BE2C (cell line): ENCODE measurements at places on chromosomes 5 and 9.

DNA sequence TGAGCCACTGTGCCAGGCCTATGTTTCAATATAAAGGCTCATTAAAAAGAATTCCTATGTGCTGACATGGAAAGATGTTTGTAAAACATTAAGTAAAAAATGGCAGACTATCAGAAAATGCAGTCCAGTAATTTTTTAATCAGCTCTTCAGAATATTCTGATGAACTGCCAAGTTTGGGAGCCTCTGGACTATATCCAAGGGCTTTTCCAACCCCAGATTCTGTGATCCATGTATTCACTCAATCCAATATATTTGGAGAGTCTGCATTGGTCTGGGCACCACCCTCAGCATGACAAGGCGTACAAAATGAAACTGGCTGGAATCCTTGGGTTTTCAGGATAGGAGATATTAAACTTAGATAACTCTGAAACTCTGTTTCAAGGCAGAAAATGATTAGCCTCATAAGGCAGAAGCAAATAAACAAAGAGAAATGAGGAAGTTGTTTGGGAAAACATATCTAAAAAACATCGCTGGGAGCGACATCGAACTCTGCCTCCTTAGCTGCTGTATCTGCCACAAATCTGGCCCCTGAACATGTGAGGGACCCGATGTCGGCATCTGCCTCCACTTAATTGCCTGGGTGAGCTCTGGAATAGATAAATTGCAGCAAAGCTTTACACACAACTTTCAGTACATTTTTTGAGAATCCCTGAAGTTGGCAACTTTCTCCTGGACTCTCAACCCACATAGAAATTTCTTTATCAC lies 14.4 kb downstream of the PDE6A start:
- no peak for DNase-seq

- DNase-seq: no peak
Observed at GRCh38 chr5:154276973-154277331, 86.4 kb downstream of the GALNT10 start.

DNA sequence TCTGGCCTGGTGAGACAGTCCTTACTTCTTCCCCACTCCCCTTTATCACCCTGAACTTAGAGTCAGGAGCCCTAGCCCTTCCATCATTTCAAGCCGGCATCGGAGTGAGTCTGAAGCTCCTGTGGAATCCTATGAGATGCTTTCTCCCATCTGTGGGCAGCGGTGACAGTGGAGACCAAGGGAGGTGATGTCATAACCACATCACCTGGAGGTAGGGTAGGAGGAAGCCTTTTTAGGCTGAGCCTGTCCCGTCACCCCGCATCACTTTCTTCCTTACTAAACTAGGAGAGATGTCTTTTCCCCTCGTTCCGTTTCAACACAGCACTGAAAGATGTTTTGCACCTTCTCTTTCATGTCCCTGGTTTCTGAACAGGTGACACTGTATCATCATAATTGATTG lies 124.1 kb upstream of the WWC1 start:
- DNase-seq: no peak

GRCh38 chr9:13990331-13990730 lies 323.6 kb downstream of the NFIB start:
- no peak for DNase-seq

DNA sequence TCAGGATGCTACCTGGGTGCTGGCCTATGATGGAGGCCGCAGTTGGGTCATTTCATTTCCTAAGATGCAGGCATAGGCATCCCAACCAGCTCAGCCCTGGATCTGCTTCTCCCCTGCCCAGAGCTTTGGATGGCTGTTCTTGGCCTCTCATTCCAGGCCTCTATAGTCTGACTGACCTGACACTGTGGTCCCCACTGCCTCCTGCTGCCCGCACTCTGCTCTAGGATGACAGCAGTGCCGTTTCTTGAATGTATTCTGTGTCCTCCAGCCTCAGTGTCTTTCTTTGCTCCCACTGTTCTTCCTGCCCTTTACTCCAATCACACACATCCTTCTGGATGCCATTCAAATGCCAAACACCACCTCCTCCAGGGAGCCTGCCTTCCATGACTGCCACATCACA lies 235.7 kb downstream of the HSPA4 start:
- DNase-seq: no peak

GRCh38 chr5:95069021-95069420 lies 215.9 kb downstream of the MCTP1 start:
- no peak for DNase-seq

GRCh38 chr5:127568166-127568565 lies 50.7 kb downstream of the PRRC1 start:
- no peak for DNase-seq

DNA sequence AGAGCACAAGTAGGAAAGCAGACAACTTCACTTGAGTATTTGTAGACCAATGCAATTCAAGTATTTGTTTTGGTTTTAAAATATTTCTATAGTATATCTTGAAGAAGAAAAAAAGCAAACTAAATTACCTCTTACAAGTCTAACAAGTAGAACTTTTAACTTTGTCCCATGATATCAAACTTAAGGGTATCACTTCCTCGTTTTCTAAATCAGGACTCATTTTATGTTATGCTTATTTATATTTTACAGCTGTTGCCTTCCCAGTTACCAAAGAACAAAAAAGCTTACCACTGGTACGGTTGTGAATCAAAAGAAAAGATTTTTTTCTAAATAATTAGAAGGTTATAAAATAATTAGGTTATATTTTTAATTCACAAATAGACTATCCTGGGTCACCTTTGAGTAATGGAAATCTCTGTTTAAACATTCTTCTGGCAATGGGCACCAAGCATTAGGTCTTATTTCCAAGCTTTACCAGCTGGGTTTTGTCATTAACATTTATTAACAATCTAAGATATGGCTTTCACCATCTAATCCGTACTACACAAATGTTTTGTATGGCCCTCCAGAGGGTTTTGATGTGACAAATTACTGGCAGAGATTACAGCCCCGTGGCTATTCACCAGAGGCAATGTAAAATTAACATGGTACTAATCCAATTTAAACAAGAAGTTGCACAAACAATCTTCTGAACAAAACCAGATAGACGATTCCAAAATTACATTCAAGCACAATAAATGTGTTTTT lies 63.6 kb downstream of the CEP120 start:
- DNase-seq: peak; percentile 10

DNA sequence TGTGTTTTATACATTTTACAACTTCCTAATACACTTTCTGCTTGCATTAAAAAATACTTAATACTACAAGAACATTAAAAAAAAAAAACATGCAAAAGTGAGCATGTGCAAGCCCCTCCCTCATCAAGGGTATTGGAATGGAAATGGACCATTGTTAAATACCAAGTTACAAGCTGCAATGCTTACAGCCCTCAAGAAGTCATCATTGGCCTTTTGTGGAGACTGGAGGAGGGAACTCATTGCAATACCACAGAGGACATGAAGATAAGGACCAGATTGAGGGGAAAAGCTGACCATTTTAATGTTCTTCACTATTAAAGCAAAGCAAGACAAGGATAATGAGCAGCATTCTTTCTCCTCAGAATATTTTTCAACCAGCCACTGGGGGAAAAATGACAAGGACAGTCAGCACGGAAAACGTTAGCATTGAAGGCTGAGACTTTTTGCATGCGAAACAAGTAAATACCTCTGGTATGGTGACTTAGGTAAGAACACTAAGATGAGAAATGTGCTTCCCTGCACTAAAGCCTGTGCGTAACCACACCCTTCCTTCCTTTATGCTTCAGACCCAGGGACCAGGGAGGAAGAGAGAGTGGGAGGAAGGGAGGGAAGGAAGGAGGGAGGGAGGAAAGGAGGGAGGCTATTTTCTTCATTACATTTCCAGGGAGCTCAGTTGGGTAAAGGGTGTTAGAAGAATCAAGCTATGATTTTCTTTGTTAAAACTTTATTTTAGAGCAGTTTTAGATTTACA lies 141.1 kb upstream of the RAPGEF1 start:
- no peak for DNase-seq

GRCh38 chr5:166509085-166509484 lies 1782.4 kb upstream of the WWC1 start:
- DNase-seq: no peak

DNA sequence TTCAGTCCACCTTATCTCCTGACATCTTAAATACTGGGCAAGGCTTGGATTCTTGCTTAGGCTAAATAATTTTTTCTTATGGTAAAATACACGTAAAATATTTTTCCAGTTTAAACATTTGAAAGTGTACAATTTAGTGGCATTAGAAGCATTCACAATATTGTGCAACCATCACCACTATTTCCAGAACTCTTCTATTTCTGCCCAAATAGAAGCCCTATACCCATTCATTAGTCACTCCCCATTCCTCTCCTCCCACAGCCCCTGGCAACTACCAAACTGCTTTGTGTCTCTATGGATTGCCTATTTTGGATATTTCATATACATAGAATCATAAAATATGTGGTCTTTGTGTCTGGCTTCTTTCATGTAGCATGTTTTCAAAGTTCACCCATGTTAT lies 57.6 kb downstream of the IL31RA start:
- no peak for DNase-seq

DNA sequence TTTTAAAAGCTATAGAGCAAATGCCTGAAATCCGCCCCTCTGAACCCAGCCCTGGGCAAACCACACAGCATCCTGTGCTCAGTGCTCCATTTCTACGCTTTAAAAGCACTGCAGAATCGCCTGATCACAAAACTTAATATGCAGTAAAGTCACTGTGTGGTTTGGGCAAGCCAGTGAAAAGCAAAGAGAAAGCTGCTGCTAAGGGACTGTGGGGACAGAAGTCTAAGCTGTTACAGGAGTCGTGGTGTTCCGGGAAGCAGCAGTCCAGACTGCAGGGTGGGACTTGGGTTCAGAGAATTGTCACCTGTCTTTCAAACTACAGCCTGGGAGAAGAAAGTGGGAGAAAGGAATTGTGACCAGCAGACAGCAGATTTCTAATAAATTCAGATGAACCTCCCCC lies 8.2 kb downstream of the RAPGEF1 start:
- DNase-seq: no peak

GRCh38 chr5:56426693-56427092 lies 193.6 kb upstream of the ANKRD55 start:
- DNase-seq: no peak

GRCh38 chr5:93192683-93193082 lies 388.3 kb downstream of the NR2F1-AS1 start:
- no peak for DNase-seq

- no peak for DNase-seq
Observed at GRCh38 chr5:133273661-133274596, 222.1 kb downstream of the HSPA4 start.

DNA sequence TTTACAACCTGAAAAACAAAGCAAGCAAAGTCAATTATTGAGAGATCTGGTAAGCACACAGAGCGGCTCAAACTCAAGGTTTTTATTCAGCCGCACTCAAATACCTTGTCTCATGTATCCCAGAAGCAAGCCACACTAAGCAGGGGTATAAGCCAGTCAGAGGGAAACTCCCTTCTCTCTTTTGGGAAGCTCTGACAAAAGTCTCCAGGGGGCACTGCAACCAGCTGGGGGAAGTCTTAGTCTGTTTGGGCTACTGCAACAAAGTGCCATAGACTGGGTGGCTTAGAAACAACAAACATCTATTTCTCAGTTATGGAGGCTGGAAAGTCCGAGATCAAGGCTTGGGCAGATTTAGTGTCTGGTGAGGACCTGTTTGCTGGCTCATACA lies 246.0 kb downstream of the ENC1 start:
- no peak for DNase-seq

DNA sequence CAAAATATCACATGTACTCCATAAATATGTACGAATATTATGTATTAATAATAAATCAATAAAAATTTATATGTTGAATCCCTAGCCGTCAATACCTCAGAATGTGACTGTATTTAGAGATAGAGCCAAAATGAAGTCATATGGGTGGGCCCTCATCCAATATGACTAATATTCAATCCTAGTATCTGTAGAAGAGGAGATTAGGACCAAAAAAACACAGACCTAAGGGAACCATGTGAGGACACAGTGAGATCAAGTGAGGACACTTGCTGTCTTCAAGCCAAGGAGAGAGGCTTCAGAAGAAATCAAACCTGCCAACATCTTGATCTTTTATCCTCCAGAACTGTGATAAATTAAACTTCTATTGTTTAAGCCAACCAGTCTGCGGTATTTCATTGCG lies 3.7 kb upstream of the AMACR start:
- no peak for DNase-seq

DNA sequence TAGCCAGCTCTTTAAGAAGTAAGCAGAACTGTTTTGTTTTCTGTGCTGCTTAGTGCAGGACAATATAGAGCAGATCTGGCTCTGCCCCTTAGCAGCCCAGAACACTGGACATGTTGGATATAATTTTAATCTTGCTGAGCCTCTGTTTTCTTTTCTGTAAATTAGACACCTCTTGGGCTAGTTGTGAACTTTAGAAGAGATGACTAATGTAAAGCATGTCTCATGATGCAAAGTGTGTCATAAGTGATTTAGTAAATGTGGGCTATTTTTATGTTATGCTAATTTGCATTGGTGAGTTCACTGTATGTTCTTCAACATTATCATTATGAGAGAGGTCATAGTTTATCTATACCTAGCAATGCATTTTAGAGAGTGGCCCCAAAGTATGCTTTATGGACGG lies 156.1 kb upstream of the ADAMTSL1 start:
- DNase-seq: no peak

GRCh38 chr5:143006501-143006900 lies 236.3 kb downstream of the ARHGAP26 start:
- DNase-seq: no peak

- no peak for DNase-seq
Observed at GRCh38 chr9:92974161-92974661, 26.9 kb downstream of the FGD3 start.

GRCh38 chr5:60611099-60611740 lies 88.7 kb downstream of the DEPDC1B start:
- no peak for DNase-seq

DNA sequence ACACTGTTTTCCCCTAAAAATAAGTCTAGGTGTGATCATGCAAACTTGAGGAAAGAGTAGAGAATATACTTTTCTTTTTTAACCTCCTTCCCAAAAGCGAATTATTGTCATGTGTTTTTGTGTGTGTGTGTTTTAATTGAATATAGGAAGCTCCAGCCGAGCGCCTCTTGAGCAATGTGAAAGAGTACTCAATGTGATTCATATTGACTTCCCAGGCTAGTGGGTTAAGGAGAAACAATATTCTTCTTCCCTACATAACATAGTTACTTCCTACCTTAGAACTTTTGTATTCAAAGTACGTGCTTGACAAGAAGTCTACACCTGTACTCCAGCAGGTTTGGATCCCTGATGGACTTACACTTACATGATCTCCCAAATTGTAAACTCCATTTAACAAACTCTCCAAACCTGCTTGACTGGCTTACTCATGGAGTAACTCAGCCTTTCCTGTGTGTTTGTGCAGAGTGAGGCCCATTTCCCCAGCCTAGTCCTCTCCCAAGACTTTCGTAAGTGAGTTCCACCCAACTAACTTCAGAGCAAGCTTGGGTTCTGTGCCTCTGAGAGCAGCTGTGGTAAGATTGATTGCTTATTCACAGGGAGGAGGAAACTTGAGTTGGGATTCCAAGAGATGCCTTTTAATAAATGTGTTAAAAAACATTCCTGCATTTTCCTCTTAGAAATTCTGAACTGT lies 9.3 kb downstream of the SLC28A3 start:
- no peak for DNase-seq
